Activated B cell treated with CpG ODN at 0.5 μM for 24 hours (primary cell): ENCODE measurements at places on chromosomes 6 and 20. TPM values are rescaled to one million over a fixed set of nuclear protein-coding genes. Genes with fewer than 3 reads are reported as not detected.

DNA sequence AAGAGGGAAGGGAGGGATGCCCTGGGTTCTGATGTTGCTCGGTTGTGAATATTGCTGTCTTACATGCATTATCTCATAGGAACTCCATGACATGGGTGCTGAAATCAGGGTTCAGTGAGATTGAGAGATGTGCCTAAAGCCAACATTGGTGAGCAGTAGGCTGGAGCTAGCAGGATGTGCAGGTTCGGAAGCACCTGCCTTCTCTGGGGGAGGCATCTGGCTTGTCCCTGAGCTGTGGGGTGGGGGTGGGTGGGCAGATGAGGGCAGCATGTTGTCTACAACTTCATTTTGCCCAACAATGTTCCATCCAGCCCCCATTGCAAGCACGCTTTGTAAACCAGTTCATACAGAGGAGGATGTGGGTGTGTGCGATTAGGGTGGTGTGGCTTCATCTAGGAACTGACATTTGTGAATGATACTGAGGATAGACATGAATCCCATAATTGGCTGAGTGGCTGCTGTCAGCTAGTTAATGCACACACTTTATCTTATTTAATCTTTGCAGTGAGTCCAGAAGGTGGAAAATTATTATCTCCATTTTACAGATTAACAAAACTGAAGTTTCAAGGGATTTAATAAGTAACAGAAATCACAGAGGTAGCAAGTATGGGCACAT is 119.4 kb downstream of the SYNDIG1 start:
- no peaks in the 10 kb centered on the region for H3K36me3 ChIP-seq
- H3K27me3 ChIP-seq: peaks cover 3% of the 10 kb centered on the region
- no peaks in the 10 kb centered on the region for H3K4me1 ChIP-seq
- no peak for DNase-seq
- no peak overlapping the region for H3K4me3 ChIP-seq
- H3K27ac ChIP-seq: peak overlapping the region; percentile 33

Gene GPLD1
- total RNA-seq: 7.3 and 8.4 TPM in 2 replicates

- no peaks in the 10 kb centered on the region for H3K27me3 ChIP-seq
- no peak overlapping the region for H3K4me3 ChIP-seq
- H3K4me1 ChIP-seq: no peaks in the 10 kb centered on the region
- H3K36me3 ChIP-seq: no peaks in the 10 kb centered on the region
- DNase-seq: no peak
- H3K27ac ChIP-seq: no peak overlapping the region
These were observed 321.2 kb upstream of the ADGRB3 start for GRCh38 chr6:68313911-68314310.

DNA sequence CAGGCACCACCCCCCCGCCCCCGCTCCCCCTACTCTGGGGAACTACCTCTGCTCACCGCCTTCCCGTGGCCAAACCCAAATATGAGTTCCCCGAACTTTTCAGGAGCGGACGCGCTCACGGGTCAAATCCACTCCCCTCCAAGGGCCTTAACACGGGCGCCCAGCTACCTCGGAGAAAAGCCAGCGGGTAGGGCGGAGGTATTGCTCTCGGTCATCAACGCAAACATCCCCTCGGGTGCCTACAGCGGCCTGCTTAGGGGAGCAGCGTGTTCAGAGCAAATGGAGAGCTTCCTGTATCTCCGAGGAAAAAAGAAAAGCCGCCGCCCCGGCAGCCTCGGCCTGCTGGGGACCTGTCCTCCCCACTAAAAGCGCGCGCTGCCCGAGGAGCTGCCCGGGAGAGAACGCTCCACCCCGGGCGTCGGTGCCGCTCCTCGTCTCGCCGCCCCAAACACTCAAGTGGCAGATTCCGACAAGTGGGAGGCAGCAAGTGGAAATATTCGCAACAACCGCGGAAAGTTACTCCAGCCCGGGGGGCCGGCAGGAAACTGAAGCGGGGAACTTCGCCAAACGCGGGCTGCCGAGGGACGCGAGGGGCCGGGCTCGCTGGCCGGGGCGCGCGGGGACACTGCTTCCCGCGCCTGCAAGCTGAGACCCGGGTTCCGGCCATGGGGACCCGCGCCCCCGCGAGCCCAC is 699 bp downstream of the PTPRT start:
- H3K27me3 ChIP-seq: peaks cover 47% of the 10 kb centered on the region
- H3K4me3 ChIP-seq: no peak overlapping the region
- no peaks in the 10 kb centered on the region for H3K36me3 ChIP-seq
- peaks cover 2% of the 10 kb centered on the region for H3K4me1 ChIP-seq
- H3K27ac ChIP-seq: no peak overlapping the region

Gene LINC00237
- total RNA-seq: 0.17 TPM in 1 of 2 replicates, not detected in the other

- H3K36me3 ChIP-seq: no peaks in the 10 kb centered on the region
- H3K4me3 ChIP-seq: no peak overlapping the region
- no peak for DNase-seq
- H3K4me1 ChIP-seq: no peaks in the 10 kb centered on the region
These were observed 99.3 kb downstream of the PSMB1 start for GRCh38 chr6:170453586-170454511.

- peak; percentile 0 for DNase-seq
- no peak overlapping the region for H3K4me3 ChIP-seq
- H3K4me1 ChIP-seq: no peaks in the 10 kb centered on the region
- no peak overlapping the region for H3K27ac ChIP-seq
- H3K36me3 ChIP-seq: no peaks in the 10 kb centered on the region
- H3K27me3 ChIP-seq: no peaks in the 10 kb centered on the region
These were observed 196.3 kb downstream of the SYNDIG1 start for GRCh38 chr20:24665741-24666191.

Gene PLG
- total RNA-seq: 0.27 and 0.31 TPM in 2 replicates

Gene RSPH3
- total RNA-seq: 1.9 and 2.4 TPM in 2 replicates

Gene BPIFB1
- total RNA-seq: not detected in 2 replicates

Gene EEF1A2
- total RNA-seq: 1.2 and 1.6 TPM in 2 replicates

DNA sequence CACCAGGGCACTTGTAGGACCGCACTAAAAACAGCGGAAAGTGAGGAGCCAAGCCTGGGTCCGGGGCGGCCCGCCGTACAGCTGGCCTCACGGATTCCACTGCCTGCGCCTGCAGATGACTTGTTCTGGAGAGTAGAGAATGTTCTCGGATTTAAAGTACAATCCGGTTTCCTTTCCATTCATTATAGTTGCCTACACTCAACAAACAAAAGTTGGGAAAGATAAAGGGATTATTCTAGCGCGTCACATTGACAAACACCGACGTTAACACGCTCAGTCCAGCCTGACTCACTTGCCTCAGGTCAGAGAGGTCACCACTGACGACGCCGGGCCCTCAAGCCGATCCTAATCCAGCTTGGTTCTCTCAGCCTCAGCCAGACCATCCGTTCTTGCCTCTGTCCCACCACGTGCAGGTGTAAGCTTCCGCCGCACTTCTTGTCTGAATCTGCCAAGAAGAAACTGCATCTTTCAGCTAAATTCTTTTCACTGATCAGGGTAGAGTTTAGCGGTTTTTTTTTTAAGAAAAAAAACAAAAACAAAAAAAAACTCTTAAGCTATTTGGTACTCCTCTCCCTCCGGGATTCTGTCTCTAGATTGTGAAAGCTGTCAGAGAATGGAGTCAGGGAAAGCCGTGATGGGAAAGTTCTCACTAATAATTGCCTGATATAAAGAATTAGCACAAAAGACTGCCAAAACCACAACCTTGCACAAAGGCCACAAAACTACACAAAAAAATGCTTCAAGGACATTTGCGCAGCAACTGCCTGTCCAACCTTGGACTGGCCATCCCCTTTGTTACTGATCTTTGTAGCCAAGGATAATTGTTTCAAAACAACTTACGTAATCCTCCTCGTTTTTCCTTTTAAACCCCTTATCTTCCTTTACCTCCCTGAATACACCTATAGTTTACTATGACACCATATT is 1.1 kb upstream of the PHF10 start:
- no peaks in the 10 kb centered on the region for H3K27me3 ChIP-seq
- H3K4me1 ChIP-seq: peaks cover 27% of the 10 kb centered on the region
- peak overlapping the region; percentile 86 for H3K4me3 ChIP-seq
- DNase-seq: no peak
- H3K27ac ChIP-seq: peak overlapping the region; percentile 86

DNA sequence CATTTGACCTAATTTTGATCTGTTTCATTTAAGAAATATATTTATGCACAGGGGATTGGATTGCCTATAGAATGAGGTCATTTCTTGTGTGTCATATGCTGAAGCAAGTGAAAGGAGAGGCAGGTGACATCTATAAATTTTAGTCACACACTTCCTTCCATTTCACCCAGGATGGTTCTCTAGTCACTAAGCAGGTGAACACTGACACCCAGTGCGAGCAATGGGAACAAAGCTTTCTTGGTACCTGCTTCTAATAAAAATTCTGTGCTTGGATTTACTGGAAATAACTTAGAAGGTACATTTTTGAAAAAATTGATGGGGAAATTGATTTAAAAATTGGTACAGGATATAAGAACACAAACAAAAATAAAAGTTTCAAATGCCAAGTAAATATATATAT is 66.9 kb upstream of the MC3R start:
- DNase-seq: no peak
- no peak overlapping the region for H3K27ac ChIP-seq
- H3K36me3 ChIP-seq: no peaks in the 10 kb centered on the region
- no peaks in the 10 kb centered on the region for H3K4me1 ChIP-seq
- no peaks in the 10 kb centered on the region for H3K27me3 ChIP-seq

GRCh38 chr20:49592120-49592519 is 24.2 kb upstream of the PTGIS start:
- H3K27me3 ChIP-seq: peaks cover 3% of the 10 kb centered on the region
- no peaks in the 10 kb centered on the region for H3K36me3 ChIP-seq
- H3K27ac ChIP-seq: no peak overlapping the region
- H3K4me3 ChIP-seq: no peak overlapping the region
- H3K4me1 ChIP-seq: peaks cover 7% of the 10 kb centered on the region

DNA sequence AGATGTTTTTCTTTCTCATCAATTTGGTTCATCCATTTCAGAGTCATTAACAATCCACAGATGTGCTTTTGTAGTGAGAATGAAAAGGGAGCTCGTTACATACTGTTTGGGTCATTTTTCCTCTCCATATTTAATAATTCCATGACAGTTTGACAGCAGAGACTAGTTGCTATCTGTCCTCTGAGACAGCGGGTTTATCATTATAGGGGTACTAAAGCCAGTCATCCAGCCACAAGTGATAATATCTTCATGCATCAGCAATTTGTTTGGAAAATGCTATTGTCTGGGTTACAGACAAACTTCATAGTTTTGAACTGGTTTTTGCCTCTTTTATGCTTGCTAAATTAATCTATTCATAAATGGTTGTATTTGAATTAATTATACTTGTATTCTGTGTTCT is 350.6 kb upstream of the FLRT3 start:
- no peak overlapping the region for H3K27ac ChIP-seq
- H3K4me3 ChIP-seq: no peak overlapping the region
- H3K36me3 ChIP-seq: no peaks in the 10 kb centered on the region
- H3K27me3 ChIP-seq: peaks cover 3% of the 10 kb centered on the region
- H3K4me1 ChIP-seq: no peaks in the 10 kb centered on the region

DNA sequence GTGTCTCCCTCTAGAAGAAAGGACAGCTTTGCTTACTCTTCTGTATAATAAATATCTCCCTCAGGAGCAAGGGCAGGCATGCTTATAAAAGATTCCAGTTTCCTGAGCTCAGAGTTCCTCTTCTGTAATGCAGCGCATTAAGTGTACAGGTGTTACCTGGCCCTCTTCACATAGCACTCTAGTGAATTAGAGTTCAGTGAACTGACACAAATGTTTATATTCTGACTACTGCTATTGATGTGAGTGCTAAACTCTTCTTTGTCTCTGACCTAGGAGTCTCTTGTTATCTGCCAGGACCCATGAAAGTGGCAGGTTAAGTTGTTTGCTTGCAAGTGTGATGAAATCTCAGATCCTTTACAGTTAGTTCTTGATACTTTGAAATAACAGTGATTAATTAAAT is 33.5 kb downstream of the CYB5R4 start:
- no peak overlapping the region for H3K27ac ChIP-seq
- H3K36me3 ChIP-seq: peaks cover 46% of the 10 kb centered on the region
- peaks cover 38% of the 10 kb centered on the region for H3K4me1 ChIP-seq
- DNase-seq: no peak
- no peak overlapping the region for H3K4me3 ChIP-seq

Gene TNXB
- 5.9 and 12.4 TPM in 2 replicates for total RNA-seq

DNA sequence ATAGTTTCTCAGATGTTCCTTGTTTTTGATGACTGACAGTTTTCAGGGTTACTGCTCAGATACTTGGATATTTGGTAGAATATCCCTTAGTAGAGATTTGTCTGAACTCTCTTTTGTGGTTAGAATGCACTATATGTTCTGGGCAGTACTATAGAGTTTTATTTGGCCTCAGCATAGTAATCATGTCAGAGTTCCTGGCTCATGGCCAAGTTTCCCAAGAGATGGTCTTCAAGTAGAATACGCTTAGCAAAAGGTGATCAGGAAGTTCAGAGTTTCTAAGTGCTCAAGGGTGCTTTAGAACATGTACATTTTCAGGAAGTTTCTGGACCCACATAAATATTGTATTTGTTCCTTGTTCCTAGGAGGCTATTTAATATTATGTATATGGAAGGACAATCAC is 1209.7 kb upstream of the GJE1 start:
- no peak overlapping the region for H3K4me3 ChIP-seq
- no peak overlapping the region for H3K27ac ChIP-seq
- no peaks in the 10 kb centered on the region for H3K36me3 ChIP-seq
- H3K27me3 ChIP-seq: no peaks in the 10 kb centered on the region
- H3K4me1 ChIP-seq: no peaks in the 10 kb centered on the region
- DNase-seq: no peak

DNA sequence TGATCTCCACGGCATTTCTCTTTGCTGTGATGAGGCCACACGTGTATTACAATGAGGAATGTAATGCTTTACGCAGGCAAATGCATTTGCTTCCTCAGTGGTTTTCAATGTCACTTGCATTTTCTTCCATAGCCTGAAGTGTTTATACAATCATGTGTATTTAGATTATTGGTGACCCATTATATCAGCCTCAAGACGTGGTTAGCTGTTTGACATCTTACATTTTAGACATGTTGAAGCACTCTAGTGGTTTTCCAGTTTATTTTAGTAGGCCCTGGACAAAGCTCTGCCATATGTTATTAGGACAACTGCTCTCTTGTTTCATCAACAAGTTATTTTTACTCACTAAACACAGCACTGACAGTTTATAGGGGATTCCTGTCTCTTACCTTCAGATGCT is 200.4 kb downstream of the UTRN start:
- peaks cover 56% of the 10 kb centered on the region for H3K36me3 ChIP-seq
- DNase-seq: no peak
- no peaks in the 10 kb centered on the region for H3K4me1 ChIP-seq
- no peak overlapping the region for H3K27ac ChIP-seq
- no peaks in the 10 kb centered on the region for H3K27me3 ChIP-seq
- H3K4me3 ChIP-seq: no peak overlapping the region

DNA sequence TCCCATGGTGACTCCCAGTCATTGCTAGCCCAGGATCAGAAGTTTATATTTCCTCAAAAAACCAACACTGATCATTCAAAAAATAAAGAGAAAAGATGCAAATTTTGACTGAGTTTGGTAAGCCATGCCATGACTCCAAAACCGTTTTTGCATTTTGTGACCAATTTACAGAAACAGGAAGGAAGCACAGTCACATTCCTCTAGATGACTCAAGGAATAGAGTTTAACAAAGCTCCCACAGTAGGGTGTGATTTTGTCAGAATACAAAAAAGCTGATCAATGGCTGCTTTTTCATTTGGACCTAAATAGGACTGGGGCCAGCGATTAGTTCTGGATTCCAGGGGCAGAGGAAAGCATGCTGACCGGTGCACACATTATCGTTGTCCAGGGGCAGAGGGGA is 179.4 kb upstream of the AFDN start:
- H3K4me1 ChIP-seq: peaks cover 10% of the 10 kb centered on the region
- no peak overlapping the region for H3K27ac ChIP-seq
- H3K36me3 ChIP-seq: no peaks in the 10 kb centered on the region
- peaks cover 16% of the 10 kb centered on the region for H3K27me3 ChIP-seq
